ENCODE measurements at places on chromosomes 13 and 19.

DNA sequence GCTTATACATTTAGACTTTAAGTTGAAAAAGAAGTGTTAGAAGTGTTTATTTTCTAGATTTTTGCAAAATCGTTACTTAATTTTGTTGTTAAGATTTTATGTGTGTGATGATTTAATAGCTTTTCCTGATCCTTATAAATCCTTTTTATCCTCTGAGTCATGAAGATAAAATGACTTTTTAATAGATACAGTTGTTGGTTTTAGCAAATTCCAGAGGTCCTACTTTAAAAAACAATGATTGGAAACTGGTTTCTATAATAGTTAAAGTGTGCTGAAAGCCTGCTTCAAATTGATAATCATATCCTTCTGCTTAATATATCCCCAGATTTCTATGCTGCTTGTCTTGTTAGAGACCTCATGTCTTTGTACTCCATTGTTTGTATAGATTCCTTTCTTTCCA lies 39.0 kb downstream of the RNASEH2B start:
- DNase-seq: no peak

- DNase-seq: no peak
Observed at GRCh38 chr19:9971166-9971897, 35.0 kb upstream of the OLFM2 start.

GRCh38 chr13:45511310-45512097 lies 46.8 kb downstream of the COG3 start:
- no peak for DNase-seq

- DNase-seq: no peak
Observed at GRCh38 chr19:14555918-14556661, 15.8 kb downstream of the NDUFB7 start.

- no peak for DNase-seq
Observed at GRCh38 chr13:90793261-90793820, 554.1 kb upstream of the MIR17HG start.

GRCh38 chr13:83672612-83673011 lies 209.7 kb downstream of the SLITRK1 start:
- DNase-seq: no peak

- DNase-seq: no peak
Observed at GRCh38 chr19:463483-464207, 2.8 kb upstream of the SHC2 start.

DNA sequence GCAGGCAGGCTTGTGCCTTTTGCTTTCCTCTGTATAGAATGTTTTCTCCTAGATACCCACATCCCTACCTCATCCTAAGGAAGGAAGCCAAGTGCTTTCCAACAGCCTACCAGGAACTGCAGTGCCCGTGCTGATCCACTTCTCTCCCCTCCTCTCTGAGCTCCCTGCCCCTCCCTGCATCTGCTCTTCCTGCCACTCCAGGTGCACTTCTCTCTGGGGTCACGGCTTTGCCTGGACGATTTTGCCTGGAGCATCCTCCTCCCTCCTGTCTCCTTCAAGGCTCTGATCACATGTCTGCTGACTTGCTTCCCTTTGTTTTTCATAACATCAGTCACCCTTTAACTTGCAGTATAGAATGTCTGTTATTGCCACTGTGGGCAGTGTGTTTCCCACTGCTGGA lies 34.7 kb upstream of the IRS2 start:
- DNase-seq: no peak

DNA sequence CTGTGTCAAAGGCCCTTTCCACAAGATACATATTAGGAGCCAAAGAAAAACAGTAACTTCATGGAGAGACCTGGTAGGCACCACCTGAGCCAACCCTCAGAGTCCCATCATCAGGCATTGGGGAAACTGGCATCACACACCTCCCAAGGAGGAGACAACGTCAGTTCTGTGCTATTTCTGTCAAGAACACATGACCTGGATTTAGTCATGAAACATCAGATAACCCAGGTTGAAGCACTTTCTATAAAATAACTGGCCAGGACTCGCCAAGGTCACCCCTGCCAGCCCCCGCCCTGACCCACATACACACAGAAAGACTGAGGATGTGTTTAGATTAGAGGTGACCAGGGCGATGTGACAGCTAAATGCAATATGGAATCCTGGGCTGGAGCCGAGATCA lies 35.6 kb downstream of the COL4A1 start:
- DNase-seq: no peak

DNA sequence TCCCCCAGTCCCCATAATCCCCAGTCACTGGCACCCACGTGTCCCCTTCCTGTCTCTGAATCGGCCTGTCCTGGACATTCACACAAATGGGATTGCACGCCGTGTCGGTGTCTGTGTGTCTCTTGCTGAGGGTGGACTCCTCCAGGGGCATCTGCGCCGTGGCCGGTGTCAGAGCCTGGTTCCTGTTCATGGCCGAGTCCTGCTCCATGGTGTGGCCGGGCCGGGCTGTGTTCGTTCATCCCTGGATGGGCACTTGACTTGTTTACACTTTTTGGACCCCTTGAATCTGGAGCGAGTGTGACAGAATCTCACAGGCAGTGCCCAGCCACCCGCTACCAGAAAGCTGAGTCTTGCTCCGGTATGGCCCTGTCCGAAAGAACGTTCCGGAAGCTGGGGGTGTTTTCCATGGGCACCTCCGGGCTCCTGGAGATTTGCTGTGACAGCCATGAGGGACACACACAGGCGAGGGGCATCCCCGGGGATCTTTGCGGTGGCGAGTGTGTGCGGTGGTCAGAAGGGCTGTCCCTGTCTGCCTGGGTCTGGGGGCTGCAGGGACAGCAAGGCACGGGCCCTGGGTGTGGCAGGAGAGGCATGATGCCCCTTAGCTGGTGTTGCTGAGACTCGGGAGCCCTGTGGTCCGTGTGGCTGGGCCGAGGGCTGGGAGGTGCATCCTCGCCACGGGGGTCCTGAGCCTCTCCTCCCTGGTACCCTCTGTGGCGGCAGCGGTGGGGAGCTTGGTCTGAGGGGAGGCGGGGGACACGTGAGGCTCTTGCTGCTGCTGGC lies 6.4 kb upstream of the MEX3D start:
- DNase-seq: no peak

DNA sequence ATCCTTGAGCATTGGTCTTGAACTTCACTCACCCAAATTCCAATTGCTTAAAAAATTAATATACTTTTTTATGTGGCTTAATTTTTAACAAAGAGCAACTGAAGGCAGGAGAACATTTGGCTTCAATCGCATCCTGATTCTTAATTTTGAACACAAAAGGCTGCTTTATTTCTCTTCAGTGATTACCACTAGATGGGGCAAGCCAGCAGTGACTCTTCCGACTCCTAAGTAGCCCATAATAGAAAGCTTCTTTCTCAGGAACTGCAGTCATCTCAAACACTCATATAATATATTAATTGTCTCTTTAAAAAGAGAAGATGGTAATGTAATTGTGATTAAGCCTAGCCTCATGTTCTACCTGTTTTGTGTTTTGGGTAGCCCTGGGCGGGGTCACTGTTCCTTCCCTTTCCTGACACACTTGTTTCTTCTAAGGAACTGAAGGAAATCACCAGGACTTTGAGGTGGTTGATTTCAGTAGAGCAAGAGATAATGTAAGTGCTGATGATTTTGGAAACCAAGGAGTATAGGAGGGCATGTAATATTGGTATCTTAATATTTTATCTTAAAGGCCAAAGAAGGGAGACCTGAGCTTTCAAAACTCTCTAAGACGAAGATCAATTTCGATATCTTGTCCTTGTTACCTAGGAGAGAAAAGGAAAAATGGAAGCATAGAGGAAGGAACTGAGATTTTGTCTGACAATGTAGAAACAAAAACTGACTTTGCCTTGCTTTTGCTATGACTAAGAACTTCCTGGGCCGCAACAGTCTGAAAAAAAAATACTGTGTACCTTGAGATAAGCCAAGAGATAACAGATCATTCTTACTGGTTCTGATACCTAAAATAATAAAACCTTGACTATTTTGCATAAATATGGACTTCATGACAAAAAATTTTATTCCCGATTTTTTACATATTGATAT lies 73.1 kb downstream of the TNFSF13B start:
- DNase-seq: no peak

DNA sequence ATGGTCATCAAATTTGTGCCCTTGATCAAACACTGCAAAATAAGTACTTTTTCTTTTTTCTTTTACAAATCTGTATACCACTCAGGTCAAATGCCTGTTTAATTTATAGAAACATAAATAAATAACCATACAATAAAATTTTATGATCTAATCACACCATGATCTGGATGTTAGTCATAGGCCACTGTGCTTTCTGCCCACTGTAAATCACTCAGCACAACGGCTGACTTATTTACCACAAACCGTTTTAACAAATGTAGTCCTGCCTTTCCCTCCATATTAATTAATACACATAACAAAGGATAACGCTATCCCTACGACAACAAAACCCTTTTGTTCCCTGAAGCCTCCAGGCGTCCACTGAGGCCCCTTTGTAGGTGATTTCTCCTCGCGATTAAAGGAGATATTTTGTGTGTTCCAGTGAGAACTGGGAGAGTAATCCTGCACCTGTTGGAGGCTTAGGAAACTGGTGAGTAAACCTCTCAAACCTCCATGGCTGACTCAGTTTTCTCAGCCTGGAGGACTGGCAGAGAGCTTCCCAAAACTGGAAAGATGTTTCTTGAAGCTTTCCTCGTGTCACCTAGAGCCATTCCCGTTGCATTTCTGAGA lies 477.1 kb upstream of the SGCG start:
- DNase-seq: no peak

GRCh38 chr13:76672420-76672819 lies 213.8 kb downstream of the KCTD12 start:
- no peak for DNase-seq

- DNase-seq: no peak
Observed at GRCh38 chr19:31102674-31103073, 246.6 kb downstream of the TSHZ3 start.

DNA sequence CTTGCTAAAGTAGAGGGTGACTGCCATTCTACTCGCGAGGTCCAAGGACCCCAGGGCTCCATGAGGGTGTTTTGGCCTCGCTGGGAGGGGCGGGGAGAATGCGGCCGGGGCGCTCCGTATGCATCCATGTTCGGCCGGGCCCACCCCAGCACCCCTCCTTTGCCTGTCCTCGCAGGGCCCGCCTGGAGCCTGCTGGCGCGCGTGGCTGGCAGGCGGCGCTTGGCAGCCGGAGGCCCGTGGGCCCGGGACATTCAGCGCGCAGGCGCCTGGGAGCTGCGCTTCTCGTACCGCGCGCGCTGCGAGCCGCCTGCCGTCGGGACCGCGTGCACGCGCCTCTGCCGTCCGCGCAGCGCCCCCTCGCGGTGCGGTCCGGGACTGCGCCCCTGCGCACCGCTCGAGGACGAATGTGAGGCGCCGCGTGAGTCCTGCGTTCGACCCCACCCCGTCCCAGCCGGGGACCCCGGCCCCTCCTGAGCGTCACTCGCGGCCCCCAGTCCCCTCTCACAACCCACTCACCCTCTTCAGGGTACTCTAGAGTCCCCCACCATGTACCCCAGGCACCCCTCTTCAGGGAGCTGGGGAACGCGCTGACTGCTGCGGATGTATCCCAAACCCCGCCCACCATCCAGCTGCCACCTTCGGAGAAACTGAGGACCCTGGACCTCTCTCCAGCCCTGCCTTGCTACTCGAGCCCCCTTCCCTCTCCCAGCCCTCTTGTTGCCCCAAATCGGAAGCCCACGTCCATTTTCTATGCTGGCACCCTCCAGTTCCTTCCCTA lies 4.1 kb downstream of the DLL3 start:
- DNase-seq: no peak

DNA sequence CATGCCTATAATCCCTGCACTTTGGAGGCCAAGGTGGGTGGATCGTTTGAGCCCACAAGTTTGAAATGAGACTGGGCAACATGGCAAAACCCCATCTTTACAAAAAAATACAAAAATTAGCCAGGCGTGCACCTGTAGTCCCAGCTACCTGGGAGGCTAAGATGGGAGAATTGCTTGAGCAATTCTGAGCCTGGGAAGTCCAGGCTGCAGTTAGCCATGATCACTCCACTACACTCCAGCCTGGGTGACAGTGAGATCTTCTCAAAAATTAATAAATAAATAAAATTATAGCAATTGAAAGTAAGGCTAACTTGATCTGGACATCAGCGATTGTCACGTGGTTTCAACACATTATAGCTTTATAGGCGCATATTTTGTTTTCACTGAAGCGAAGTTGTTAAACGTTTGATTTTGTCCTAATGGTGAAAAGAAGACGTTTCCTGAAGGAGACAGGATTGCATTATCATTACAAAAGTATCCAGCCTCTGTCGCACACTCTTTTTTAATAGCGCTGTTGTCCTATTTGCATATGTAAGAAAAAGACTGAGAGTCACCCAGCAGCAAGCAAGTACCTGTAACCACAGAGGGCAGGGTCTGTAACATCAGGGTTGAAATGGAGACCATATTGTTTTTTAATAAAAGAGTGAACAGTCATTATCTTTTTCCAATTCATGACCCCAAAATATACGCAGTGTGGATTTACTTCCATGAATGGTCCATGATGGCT lies 335.7 kb downstream of the DCT start:
- DNase-seq: no peak

DNA sequence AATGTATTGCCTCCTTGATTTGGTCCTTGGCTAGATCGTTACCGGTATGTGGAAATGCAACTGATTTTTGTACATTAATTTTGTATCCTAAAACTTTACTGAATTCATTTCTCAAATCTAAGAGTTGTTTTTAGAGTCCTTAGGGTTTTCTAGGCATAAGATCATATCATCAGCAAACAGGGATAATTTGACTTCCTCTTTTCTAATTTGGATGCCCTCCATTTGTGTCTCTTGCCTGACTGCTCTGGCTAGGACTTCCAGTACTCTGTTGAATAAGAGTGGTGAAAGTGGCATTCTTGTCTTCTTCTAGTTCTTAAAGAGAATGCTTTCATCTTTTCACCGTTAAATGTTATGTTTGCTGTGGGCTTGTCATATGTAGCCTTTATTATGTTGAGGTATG lies 12.0 kb upstream of the CYP2A13 start:
- DNase-seq: no peak

- no peak for DNase-seq
Observed at GRCh38 chr19:18294467-18294864, 13.0 kb upstream of the JUND start.

DNA sequence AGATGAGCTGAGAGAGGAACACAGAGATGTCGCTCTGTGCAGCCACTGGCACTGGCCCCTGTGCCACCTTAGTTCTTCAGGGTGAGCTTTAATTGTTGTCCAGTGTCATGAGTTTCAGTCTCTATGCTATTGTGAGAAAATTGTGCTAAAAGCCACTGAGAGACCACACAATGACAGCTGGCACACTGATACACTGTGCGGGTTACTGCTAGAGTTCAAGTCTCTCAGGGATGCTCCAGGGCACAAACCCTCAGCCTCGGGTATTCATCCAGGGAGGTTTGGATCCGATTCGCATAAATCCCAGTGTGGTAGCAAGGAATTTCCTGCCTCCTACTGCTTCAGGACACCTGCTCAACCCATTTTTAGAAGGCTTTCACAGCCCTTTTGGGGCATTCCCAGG lies 68.1 kb upstream of the EDNRB start:
- no peak for DNase-seq

- DNase-seq: no peak
Observed at GRCh38 chr13:44093607-44094564, 214.2 kb downstream of the LACC1 start.
